Suppressor macrophage treated with lipopolysaccharide for 4 hours (primary cell): ENCODE measurements at places on chromosomes 16 and 17.
A peak's percentile ranks its signal among the peaks of the same experiment; 100 is the strongest.

- DNase-seq, result no peak
These were observed 262.8 kb upstream of the MAF start for GRCh38 chr16:79863128-79864031.

GRCh38 chr17:4159761-4160160 is 16.8 kb downstream of the CYB5D2 start:
- no peak for DNase-seq

GRCh38 chr17:78697554-78698343 is 84.3 kb downstream of the CYTH1 start:
- DNase-seq, result no peak

DNA sequence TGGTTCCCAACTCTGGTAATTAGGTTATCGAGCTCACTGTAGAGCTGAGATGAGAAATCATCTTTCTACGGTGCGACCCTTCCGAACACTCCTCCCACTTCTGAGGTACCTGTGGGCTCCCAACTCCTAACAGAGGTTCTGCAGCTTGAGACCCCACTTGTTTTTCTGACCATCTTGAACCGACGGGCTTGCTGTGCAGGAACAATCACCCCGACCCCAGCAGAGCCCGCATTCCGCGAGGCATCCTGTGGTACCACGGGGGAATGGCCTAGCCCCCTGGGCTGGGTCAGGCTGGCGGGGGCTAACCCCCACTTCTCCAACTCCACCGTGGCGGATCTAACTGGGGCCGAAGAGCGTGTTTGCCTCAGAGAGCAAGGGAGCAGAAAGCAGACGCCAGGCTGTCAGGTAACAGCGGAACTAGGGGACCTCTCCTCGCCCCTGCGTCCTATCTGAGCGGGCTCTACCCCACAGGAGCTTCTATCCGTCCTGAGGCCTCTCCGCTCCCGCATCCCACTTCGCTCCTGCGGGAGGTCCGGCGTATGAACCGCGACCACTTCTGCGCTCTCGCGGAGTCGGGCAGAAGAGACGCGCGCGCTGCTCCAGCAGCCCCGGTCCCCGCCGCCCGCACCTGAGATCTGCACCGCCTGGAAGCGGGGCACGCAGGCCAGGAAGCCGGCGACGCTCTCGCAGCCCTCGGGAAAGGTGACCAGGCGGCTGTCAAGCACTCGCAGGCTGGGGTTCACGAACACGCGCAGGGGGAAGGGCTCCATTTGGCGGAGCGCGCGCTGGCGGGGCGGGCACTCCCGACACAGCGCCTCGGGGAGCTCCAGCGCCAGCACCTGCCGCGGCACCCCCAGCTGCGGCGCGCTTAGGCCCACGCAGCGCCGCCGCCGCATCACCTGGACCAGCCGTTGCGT is 761 bp downstream of the PDF start:
- peak; percentile 8 for DNase-seq

- no peak for DNase-seq
These were observed 82.1 kb downstream of the CCT6B start for GRCh38 chr17:34879146-34879545.

GRCh38 chr17:29557085-29557738 is 9.6 kb downstream of the ABHD15 start:
- DNase-seq, result no peak

DNA sequence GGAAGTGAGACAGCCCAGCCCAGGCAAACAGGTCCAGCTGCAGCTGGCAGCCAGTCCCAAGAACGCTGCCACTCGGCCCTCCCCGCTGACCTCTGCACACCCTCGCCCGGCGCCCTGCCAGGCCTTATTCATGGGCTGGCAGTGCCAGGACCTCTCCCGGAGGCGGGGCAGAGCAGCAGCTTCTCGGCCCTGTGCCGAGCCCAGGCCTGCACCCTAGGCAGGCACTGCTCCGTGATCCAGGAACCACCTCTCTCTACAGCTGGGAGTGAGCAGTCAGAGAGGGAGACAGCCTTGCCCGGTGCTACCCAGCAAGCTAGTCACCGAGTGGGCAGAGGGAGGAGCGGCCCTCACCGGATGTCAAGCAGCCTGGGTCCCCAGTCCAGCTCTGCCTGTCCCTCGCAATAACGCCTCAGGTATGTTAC is 79.9 kb upstream of the CBX4 start:
- no peak for DNase-seq

- no peak for DNase-seq
These were observed 942 bp upstream of the PHOSPHO1 start for GRCh38 chr17:49231563-49231894.

DNA sequence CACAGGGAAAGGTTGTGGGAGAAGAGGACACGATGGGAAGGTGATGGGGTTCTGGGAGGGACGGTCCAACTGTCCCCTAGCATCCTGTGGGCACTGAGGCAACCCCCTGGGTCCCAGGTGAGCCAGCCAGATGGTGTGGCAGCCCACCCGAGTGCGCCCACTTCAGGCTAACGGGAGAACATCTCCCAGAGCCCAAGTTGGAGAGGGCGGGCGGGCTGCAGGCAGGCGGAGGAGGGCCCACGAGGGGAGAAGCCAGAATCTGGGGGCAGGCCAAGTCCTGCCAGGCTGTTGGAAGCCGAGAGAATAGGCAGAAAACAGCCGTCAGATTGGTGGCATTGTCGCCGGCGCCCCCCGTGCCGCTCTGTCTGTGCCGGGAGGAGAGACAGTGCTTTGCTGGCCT is 13.8 kb upstream of the ABCC3 start:
- no peak for DNase-seq
